Fibroblast of skin of scalp (primary cell): ENCODE measurements at places on chromosomes 6 and 20.

- DNase-seq: no peak
Measured at GRCh38 chr20:16170406-16170971, 402.8 kb downstream of the KIF16B start.

DNA sequence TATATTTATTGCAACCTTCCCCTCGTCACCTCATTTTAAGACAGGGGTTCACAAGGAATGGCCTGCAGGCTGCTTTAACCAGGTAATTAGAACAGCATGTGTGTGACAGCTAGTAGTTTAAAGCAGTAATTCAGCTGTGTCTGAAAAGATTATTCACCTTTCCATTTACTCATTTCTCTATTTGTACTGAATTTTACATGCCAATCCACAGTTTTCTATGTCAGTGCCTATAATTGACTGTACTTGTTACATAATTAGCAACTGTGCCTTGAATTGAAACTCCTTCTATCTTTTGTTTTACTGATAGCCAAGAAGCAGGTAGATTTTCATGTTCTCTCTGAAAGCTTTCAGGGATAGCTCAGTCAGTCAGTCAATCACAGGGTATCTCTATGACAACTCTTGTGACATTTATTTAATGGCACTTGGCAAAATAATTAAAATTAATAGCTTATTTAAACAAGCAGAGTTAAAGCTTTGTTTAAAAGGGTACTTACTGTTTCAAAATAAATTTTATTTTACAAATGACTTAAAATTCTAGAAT is 214.0 kb downstream of the ZFAND3 start:
- DNase-seq: no peak

- no peak for DNase-seq
Measured at GRCh38 chr6:148186916-148187315, 155.7 kb upstream of the SASH1 start.

DNA sequence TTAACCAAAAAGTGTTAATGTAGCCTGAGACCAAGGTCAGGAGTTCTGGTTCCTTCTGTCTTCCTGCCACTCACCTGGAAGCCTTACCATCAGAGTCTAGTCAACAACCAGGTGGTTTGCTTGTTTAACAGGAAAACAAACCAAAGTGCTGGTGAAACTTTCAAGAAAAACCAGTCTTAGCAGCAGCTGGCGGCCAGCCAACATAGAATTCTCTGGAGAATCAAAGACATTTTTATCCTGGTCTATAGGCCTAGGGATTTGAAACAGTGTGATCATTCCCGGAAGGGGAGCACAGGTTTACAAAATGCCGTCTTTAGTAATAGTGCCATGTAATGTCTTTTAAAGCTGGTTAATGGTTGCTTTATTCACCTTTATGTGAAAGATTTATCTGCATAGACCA is 146.6 kb upstream of the AKIRIN2 start:
- peak; percentile 8 for DNase-seq

- DNase-seq: no peak
Measured at GRCh38 chr6:2099870-2100269, 145.5 kb downstream of the GMDS start.

- DNase-seq: no peak
Measured at GRCh38 chr6:16816891-16817290, 55.6 kb upstream of the ATXN1 start.
